Activated gamma-delta T cell (primary cell): ENCODE measurements at places on chromosomes 12 and 14.

DNA sequence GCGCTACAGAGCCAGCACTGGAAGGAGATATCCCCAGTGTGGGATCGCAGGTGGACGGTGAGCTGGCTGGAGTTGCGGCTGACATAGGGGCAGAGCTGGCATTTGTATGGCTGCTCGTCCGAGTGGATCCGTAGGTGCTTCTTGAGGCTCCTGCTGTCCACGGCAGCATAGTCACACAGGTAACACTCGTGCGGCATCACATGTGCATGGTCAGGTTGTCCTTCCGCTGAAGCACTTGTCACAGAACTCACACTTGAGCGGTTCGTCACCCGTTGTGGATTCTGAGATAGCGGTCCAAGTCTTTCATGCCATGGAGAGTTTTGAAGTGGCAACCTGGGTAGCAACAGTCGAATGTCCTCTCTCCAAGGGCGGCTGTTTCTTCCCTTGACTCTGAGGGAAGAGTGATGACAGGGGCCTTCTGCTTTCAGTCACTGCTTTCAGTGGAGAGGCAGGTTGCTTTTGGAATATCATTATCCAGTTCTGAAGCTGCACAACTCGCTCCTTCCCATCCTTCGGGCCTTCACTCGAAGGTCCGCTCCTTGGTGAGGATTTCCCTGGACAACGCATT is 37.0 kb upstream of the SAV1 start:
- DNase-seq, result no peak

- DNase-seq, result no peak
Measured at GRCh38 chr12:131067981-131068851, 114.5 kb downstream of the ADGRD1 start.

- no peak for DNase-seq
Measured at GRCh38 chr14:101780390-101780789, 18.9 kb downstream of the PPP2R5C start.

GRCh38 chr12:62533755-62534107 is 67.1 kb downstream of the MON2 start:
- no peak for DNase-seq

DNA sequence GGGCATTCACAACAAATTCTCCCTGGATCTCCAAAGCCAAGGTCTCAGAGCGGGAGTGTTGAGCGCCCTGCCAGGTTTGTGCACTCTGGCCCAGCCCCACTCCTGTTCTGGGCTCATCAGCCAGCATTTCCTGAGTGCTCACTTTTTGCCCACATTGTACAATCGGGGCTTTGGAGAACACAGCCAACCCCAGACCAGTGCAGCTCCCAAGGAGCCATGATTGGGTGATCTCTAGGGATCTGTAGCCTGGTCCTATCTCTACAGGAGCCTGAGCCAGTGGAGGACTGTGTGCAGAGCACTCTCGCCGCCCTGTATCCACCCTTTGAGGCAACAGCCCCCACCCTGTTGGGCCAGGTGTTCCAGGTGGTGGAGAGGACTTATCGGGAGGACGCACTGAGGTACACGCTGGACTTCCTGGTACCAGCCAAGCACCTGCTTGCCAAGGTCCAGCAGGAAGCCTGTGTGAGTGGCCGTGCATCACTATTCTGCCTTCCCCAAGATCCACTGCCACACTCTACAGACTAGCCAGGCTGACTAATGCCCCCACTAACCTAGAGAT is 2.8 kb downstream of the ARHGEF40 start:
- DNase-seq, result no peak

DNA sequence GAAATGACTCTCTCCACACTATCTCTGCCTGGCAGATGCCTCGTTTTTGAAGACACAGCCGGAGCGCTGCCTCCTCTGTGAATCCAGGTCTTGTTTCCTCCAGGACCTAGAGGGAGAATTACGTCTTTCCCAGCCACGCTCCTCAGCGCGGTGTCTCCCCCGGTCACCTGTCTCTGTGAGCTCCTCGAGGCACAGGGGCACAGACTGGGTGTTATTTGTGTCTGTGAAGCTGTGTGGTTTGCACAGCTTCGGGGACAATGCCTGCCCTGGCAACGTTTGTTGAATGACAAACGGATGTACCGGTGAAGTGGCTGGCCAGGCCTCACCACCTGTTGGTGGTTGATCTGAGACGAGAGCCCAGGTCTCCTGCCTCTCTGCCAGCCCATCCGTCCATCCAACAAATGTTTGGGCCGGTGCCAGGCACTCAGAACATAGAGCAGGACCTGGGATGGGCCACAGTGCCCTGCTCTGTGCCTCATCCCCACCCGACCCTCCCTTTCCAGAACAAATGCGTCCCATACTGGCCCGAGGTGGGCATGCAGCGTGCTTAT is 6.1 kb downstream of the PTPN6 start:
- DNase-seq, result no peak

DNA sequence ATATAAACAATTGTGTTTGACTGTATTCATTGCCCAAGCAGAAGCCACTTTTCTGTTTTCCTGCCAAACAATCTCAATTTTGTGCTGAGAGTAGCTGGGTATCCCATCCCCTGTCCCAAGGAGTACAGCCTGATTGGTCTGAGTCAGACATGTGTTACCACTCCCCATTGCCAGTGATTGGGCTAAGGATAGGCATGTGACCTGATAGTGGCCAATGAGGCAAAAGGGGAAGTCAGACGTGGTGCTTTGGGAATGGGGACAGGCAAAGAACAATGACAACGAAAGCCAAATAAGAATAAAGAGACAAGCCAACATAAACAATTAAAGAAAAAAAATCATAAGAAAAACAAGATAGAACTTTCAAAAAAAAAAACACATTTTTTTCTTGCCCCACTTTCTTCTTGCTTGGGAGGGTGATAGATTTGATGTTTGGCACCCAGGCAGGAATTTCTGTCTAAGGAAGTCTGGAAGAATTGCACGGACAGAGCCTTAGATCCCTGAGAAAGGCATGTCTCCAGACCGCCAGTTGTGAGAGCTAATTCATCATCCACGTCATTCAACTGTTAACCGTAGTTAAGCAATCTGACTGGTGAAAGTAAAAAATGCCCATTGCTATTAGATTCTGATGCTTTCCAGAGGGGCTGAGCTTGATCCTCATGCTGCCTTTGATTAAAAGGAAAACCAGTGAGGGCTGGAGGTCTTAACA is 626.6 kb upstream of the TMEM132C start:
- no peak for DNase-seq

GRCh38 chr14:29444805-29445204 is 482.8 kb downstream of the PRKD1 start:
- DNase-seq, result no peak

DNA sequence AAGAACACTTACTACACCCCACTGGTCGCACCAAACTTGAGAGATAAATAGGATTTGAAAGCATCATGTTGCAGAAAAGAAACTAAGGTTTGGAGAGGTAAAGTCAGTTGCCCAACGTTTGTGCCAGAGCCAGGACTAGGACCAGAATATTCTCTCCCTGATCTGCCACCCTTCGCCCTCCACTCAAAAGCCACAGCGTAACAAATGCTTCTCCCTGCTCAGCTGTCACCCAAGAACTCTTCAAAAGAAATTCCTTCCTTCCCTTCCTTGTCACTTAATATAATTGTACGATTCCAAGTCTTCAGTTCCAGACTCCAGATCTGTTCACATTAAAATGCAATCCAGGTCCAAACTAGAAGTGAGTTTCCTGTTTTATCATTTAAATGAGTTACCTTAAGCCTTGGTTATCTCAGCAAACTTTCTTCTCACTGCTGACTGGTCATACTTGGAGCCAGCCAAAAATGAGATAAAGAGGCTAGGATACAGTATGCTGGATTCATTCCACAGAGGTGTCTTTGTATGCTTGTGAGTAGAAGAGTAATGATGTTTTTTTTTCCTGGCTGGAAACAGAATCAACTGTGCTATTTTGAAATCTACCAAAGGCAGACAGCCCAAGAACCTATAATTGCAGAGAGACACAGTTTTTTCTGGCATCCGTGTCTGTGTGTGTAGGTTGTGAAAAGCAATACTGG is 12.8 kb upstream of the PPFIBP1 start:
- no peak for DNase-seq

GRCh38 chr14:75156901-75157300 is 19.5 kb downstream of the TMED10 start:
- DNase-seq, result no peak

DNA sequence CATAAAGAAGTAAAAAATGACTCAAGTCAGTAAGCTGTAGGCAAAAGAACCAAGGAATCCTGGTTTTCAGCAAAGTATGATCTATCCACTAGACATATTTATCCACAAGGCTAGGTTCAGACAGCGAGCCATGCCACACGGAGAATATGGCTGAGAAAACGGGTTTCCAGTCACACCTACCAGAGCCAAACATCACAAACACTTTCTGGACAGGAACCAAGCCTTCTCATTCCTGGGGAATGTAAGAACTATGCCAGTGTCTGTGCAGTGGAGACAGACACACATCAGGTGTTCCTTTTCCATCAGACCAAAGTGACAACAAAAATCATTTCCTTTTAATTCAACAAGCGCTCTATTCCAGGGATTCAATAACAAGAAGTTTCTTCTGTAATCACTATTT is 41.1 kb downstream of the AREL1 start:
- DNase-seq, result no peak

- no peak for DNase-seq
Measured at GRCh38 chr12:64674367-64674922, 64.2 kb downstream of the RASSF3 start.

DNA sequence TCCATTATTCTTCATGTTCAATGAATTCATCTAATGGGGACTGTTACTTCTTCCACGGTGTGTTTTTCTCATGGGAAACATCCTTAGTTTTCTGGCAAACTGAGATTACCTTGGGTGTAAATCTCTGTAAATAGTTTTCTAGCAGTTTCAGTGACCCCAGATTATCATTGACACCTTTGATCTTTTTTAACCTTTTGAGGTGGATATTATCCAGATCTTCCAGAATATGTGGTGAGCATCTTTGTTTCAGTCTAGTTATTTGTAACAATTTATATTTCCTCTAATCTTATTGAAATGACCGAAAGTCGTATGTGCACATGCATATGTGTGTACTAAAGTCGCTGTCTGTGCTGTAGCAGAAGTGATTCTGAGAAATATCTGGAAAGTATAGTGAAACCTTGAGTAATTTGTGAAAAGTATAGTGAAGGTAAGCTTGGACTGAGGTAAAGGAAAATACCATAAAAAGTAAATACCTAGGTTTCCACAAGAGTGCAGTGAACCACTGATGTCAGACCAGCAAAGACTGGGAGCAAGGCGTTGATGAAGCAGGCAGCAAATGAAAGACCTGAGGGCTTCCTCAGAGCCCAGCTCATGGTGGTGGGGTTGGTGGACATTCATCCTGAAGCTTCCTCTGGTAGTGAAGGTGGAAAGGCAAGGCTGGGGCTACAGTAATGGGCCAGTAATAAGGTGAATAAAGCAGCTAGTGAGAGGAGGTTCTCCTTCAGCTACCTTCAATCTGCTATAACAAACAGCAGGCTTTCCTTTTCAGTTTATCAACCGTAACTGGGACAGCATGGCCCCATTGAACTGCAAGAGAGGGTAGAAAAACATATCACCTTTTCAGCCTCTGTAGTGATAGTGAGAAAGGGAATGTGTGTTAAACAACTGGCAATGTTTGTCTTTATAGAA is 480.2 kb upstream of the FBXO33 start:
- DNase-seq, result no peak

- no peak for DNase-seq
Measured at GRCh38 chr12:98533723-98534251, 18.4 kb downstream of the TMPO start.

DNA sequence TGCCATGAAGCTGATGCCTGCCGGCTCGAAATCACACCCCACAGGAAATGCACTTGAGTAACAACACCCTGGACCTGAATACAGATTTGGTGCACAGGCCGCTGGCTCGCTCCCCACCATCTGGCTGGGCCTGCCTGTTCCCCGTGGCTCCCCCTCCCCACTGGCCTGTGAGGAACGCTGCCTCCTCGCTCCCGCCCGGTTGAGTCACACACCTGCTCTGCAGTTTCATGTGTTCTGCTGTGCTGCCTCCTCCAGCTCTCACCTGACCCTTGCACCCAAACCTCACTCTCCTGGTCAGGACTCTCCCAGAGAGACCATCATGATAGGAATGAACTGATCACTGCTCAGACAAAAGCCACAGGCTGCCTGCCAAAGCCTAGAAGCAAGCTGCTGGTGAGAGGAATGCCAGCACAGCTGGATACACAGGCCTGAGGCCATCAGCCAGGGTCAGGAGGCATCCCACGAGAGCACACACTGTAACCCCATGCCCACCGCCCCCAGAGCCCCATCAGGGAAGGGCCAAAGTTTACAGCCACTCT is 3.8 kb upstream of the SIVA1 start:
- no peak for DNase-seq

DNA sequence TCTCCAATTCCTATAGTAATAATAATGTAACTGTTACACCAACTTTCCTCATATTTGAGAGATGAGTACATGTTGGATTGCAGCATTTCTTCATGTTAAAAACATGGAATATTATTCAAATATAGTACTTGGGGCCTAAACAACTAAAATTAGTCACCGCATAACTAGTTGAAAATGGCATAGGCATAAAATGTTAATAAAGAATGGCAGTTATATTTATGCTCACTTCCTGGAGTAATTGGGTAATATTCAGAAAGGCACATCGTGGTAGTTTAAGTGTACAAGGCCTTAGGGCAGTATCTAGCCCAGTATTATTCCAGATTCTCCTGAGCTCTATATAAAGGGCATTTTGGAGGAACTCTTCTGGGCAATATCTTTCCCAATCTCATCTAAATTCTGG is 46.0 kb downstream of the ERGIC2 start:
- DNase-seq, result no peak

- DNase-seq, result no peak
Measured at GRCh38 chr12:111842556-111843396, 748 bp downstream of the MAPKAPK5 start.

GRCh38 chr14:52351233-52352060 is 37.3 kb downstream of the PTGER2 start:
- DNase-seq, result no peak

GRCh38 chr12:84315926-84316325 is 596.7 kb downstream of the SLC6A15 start:
- no peak for DNase-seq

DNA sequence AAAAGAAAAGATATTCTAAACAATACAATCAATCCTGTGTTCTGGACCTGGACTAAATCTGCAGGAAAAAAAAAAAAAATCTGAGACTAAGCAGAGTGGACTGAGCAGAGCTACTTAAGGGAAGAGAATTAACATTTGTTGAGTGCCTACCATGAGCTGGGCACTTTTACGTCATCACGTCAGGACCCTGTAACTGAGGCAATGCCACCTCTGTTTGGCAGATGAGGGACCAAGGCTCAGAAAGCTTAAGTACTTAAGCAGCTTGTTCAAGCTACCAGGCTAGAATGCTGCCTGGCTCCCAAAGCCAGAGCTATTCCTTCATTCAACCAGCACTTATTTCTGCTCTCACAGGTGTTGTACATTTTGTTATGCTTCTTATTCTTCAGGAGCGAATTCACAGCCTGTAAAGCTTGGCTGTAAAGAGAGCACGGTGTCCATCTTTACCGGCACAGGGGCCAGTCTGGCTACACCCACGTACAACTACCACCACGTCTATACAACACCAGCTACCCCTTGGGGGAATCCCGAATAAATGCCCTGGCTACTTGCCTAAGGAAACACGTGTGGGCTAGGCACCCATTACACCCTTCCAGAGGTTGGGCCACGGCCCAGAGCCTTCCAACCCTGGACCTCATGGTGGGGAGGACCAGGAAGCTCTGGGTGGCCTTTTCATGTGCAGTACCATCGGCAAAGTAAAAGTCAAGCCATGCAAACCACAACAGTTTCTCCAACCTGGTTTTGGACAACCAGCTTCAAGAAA is 27.0 kb downstream of the TMCC3 start:
- no peak for DNase-seq

- DNase-seq, result no peak
Measured at GRCh38 chr14:72213424-72213823, 281.2 kb downstream of the RGS6 start.
